Bronchial epithelial cell (primary cell): ENCODE measurements at places on chromosomes 2 and 18.

DNA sequence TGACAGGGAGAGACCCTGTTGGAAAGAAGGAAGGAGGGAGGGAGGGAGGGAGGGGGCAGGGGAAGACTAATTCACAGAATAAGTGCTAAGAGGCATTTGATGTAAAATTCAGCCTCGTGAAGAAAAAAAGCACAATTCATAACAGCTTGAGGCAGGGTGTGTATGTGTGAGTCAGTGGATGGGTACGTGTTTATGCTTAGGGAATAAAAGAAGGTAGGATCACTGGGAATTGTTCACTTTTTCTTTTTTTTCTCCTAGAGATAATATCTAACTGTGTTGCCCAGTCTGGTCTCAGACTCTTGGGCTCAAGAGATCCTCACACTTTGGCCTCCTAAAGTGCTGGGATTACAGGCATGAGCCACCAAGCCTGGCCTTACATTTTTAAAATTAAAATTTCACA lies 39.2 kb downstream of the WDR33 start:
- DNase-seq: peak; percentile 84

DNA sequence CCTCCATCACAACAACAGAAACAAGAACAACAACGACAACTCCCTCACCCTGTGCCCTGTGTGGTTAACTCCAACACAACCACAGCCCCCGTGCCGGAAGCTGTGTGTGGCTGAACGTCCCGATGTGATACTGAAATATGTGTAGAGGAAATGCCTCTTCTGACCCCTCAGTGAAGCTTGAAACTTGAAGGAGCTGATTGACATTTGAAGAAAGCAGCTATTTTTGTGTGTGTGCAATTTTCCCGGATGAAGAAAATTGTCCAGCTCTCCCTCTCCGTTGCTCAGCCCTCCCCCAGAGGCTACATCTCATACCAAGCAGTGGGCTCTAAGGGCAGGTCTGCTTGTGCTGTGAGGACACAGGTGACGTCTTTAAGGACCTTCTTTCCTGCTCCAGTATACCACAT lies 173.8 kb downstream of the ICOS start:
- no peak for DNase-seq

GRCh38 chr18:47594621-47595086 lies 335.8 kb downstream of the SMAD2 start:
- DNase-seq: no peak

DNA sequence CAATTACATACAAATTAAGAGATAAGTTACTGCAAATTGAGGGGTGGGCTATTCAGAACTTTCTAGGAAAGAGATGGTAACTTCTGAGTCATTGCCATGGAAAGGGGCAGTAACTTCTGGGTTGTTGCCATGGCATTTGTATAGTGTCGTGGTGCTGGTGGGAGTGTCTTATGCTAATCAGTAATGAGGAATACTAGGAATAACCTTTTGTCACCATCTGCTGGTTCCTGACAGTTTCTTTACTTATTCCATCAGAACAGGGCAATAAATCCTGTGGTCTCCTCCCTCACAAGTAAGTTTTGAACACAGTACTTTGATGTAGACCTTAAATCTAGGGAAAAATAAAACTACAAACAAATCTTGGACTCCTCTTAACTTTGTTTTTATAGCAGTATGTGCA lies 435.4 kb downstream of the BCL11A start:
- DNase-seq: peak; percentile 13

DNA sequence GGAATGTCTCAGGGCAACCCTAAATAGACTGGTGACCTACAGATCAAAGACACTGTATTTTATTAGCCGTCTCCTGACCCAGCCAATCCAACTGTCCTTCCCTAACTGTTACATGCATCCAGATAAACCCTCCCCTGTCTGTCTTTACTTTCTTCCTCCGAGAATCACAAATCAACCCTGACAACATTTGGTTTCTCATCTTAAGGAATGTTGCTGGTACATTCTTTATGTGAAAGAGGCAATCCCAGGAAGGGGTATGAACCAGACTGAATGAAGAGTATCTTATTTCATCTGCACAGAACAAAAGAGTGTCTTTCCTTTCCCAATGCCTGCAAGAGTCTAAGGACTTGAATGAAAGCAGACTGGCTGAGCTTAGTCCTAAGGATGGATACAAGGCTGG lies 113.9 kb upstream of the LTBP1 start:
- peak; percentile 4 for DNase-seq
